ENCODE measurements at places on chromosomes 6 and 20. TPM values are rescaled to one million over a fixed set of nuclear protein-coding genes. Genes with fewer than 3 reads are reported as not detected.

Gene UNC5CL
- total RNA-seq, result 2.2 TPM

Gene MYMX
- total RNA-seq, result not detected

Gene MANEA
- 13.9 TPM for total RNA-seq

Gene LRFN2
- not detected for total RNA-seq

Gene RBM12
- 110 TPM for total RNA-seq

Gene NPBWR2
- total RNA-seq, result not detected

Gene TTLL9
- not detected for total RNA-seq

Gene TGM6
- not detected for total RNA-seq

Gene CRYBG1
- 10.7 TPM for total RNA-seq

Gene C6orf47
- total RNA-seq, result 13.4 TPM

Gene BANF2
- total RNA-seq, result not detected
